ENCODE measurements at places on chromosomes 12 and 14.
A peak's percentile ranks its signal among the peaks of the same experiment; 100 is the strongest.

DNA sequence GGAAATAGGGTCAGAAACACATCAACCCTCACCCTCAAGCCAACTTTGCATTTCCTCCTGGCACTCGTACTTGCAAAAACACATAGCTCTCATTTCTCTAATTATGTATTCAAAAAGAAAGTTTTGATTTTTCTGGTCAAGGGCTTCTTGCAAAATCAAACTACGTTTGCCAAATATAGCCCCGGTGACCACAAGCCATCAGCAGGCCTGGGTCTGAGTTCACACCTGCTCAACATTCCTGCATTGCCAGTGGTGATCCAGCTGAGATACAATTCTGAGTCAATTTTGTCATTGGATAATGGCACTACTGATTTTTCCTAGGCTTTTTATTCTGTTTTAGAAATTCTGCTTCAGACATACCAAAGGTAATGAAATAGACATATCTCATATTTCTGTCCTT, 10.7 kb upstream of the BHLHE41 start:
- no peak for DNase-seq

- no peak for DNase-seq
Observed at GRCh38 chr12:130632642-130633041, 83.5 kb downstream of the RIMBP2 start.

DNA sequence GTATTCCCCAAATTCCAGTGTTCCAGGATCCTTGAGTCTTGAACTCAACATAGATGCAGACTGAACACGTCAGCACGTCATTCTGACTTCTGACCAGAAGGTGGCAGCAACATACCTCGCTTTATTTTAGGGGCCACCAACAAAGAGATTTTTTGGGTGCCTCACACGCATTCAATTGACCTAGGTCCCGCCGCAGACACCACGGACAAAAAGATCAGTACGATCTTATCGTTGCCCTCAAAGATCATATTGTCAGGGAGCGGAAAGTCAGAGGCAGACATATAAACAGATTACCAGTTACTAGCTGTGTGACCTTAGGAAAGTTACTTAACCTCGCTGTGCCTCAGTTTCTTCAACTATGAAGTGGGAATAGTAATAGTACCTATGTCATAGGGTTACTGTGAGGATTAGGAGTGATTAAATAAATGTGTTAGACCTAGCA, 6.5 kb upstream of the PRPH start:
- peak; percentile 79 for DNase-seq

- no peak for DNase-seq
Observed at GRCh38 chr12:26798023-26798422, 35.0 kb downstream of the ITPR2 start.

- no peak for DNase-seq
Observed at GRCh38 chr14:68594737-68595380, 198.0 kb downstream of the ZFP36L1 start.

DNA sequence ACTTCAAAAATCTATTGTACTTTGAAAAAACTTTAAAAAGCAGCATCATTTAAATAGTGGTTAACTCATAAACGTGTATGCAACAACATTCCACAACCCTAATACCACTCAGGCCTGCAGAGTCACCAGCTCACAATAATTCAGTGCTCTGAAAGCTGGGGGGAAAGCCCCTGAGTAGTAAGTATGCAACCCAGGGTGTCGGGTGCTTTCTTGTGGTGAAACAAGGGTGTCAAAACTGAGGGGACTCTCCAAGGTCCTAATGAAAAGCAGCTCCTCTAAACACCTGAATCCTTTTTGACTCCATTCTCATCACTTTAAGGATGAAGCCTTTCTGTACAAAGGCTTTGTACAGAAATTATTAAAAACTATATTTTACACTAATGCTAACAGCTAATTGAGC, 33.7 kb downstream of the FGFR1OP2 start:
- DNase-seq = peak; percentile 77

GRCh38 chr12:54082397-54082892, 28.8 kb downstream of the HOXC4 start:
- DNase-seq = peak; percentile 27

DNA sequence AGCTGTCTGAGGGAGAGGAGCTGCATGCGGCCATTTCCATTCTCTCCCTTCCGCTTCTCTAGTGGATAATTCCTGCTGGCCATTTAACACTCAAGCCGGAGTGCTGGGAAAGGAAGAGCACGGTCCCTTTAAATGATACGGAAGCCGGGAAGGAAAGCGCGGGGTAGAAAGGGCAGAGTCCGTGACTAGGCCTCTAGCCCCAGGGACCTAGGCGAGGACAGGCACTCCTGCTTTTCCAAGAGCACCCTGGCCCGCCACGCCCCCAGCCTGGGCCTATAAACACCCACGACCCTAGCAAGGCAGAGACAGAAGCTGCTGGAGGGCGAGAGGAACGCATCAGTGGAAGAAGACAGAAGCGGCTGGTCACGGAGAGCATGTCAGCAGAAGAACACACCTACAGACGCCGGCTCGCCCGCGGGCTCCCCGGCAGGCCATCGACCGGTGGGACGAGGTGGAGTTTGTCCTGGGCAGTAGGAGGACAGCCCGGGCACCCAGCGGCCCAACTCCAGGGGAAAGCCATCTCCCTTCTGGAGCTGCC, 1206.6 kb upstream of the TMEM132C start:
- DNase-seq = no peak

- no peak for DNase-seq
Observed at GRCh38 chr12:93892423-93893268, 215.5 kb downstream of the CRADD start.

- no peak for DNase-seq
Observed at GRCh38 chr12:41983856-41984255, 160.8 kb downstream of the GXYLT1 start.

- no peak for DNase-seq
Observed at GRCh38 chr12:53217931-53218307, 10.9 kb upstream of the ITGB7 start.

DNA sequence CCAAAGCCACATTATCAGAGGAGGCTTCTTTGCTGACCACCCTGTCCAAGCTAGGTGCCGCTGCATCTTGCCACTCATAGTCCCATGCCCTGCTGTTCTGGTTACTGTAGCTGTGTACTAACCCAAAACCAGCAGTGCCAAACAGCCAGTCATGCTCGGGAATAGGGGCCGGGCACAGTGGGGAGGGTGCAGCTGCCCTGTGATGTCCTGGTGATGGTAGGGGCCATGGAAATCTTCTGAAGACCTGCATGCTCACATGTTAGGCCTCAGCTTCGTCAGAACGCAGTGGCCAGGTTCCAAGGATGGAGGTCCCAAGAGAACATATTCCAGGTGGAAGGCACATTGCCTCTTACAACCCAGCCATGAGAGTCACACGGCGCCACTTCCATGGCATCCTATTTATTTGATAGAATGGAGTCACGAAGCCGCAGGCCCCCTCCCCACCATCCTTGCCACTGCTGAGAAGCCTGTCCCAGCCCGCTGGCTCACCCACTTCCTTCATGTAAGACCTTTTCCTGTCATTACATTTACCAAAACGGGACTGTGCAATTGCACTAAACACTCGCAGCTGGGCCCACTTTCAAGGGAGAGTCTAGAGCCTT, 48.5 kb downstream of the FAM222A start:
- no peak for DNase-seq

All from activated CD4-positive, alpha-beta T cell treated with anti-CD3 and anti-CD28 coated beads, Interleukin-2, Interleukin-6, amounts not matched to agents 100 ng/mL and 50 ng/mL, durations not matched to agents 16 hours and 8 hours (primary cell).